ENCODE measurements at places on chromosomes 3 and 15.

GRCh38 chr15:41286665-41287333, 45.6 kb downstream of the OIP5 start:
- peak; percentile 43 for DNase-seq

DNA sequence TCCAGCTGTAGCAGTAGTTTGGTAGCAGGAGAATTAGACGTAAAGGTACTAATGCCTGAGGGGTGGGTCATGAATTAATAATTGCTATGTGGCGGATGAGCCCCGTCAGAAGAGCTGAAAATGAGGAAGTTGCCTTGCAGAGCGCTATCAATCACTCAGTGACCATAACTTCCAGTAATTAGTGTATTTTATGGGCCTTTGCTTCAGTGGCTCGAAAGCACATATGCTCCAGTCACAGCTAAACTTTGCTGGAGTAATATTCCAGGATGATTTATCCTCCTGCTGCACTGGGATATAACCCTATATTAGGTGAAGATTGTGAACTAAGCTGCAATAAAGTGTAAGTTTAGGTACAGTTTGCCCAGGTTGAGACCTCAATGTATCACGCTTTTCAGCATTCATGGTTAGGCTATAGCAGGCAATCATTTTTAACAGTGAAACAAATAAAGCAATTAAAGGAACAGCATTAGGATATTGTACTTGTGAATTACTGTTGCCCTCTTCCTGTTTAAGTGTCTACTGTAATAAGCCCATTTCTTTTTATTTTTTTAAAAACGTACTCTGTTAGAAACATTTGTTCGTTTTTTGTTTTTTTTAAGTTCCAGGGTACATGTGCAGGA, 104.6 kb upstream of the SKOR1 start:
- DNase-seq, result peak; percentile 85

GRCh38 chr15:67967871-67968431, 86.2 kb upstream of the PIAS1 start:
- DNase-seq, result peak; percentile 74

DNA sequence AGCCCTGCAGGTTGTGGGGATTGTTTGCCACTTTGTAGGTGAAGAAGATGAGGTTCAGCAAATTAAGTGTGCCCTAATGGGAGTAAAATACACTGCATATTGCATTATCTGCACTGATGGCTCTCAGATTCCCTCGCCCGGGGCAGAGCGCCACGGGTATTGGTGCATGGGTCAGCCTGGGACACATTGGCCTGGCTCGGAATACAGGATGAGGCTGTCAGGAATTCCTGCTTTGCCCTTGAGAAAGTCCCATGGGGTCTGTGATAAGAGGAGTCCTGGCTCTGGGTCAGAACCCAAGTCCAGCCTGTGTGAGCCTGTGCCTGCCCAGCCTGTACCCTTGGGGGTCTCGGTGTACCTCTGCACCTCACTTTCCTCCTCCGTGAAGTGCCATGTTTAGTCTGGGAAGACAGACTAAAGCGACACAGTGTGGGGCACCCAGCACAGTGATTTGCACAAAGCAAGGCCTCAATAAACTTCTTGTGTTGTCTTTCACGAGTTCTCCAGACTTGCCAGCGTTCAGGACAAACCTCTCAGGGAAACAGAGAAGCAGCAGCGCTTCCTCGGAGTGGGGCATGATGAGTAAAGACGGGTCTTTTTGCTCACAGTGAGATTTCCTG, 107.6 kb downstream of the LRRK1 start:
- no peak for DNase-seq

- DNase-seq, result peak; percentile 54
Observed at GRCh38 chr15:81286621-81287121, 37.3 kb downstream of the STARD5 start.
